ENCODE measurements at places on chromosomes 1 and 21.

- DNase-seq = peak; percentile 29
Observed at GRCh38 chr1:172778456-172779455, 119.9 kb downstream of the FASLG start.

DNA sequence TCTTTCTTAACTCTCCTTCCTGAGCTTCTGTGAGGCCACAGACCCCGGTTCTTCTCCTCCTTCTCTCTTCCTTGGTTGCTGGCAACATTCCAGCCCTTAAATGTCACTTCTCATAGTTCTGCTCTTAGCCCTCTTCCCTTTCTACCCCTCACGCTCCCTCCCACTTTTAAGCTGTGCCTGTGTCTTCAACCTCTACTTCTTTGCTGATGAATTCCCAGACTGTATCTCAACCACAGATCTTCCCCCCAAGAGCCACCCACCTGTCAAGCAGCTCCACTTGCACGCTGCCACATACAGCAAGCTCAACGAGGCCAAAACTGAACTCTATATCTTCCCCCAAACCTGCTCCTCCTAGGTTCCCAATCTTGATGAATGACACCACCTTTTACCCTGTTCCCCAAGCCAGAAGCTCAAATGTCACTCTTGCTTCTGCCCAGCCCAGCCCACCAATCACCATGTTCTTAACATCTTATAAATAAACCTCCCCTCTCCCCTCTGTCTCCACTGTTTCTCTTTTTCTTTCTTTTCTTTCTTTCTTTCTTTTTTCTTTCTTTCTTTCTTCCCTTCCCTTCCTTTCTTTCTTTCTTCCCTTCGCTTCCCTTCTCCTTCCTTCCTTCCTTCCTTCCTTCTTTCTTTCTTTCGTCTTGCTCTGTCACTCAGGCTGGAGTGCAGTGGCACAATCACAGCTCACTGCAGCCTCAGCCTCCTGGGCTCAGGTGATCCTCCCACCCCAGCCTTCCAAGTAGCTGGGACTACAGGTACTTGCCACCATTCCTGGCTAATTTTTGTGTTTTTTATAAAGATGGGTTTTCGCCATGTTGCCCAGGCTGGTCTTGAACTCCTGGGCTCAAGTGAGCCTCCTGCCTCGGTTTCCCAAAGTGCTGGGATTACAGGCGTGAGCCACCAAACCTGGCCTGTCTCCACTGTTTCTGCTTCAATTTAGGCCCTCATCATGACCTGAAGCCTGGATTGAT is 19.8 kb upstream of the PTP4A2 start:
- no peak for DNase-seq

- DNase-seq = peak; percentile 72
Observed at GRCh38 chr1:19676438-19676922, 11.8 kb downstream of the HTR6 start.

DNA sequence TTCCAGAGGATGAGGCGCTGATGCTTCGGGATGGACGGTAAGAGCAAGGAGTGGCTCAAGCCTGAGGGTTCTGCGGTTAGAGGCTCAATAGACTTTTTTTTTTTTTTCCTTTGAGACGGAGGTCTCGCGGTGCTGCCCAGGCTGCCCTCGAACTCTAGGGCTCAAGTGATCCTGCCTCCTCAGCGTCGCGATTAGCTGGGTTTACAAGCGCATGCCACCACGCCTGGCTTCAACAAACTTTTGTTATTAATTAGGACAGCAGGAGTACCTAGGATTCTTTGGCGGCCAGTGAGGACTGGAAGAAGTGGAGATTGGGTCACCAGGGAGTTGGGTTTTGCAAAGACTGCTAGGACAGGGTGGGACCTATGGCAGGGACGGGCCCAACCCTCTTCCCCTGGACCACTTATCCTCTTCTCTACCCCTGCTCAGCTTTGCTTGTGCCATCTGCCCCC is 587 bp downstream of the SCNM1 start:
- peak; percentile 65 for DNase-seq

- DNase-seq = peak; percentile 39
Observed at GRCh38 chr1:96722161-96722922, 758 bp downstream of the PTBP2 start.

DNA sequence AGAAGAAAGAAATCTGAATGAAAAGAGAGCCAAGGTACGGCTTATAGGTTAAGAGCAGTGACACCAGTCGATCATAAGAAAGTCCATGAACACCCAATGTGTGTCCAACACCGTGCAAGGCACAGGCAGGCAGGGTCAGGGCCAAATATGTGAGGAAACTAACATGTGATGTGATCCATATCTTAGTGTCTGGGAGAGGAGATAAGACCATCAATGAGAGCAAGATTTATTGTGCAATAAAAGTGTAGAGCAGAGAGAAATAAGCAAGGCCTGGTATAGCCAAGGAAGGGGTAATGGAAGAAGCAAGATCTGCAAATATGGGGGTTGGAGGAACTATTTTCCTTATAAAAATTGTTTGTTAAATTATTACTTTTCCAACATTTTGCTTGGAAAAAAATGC is 198.8 kb downstream of the CRB1 start:
- no peak for DNase-seq

DNA sequence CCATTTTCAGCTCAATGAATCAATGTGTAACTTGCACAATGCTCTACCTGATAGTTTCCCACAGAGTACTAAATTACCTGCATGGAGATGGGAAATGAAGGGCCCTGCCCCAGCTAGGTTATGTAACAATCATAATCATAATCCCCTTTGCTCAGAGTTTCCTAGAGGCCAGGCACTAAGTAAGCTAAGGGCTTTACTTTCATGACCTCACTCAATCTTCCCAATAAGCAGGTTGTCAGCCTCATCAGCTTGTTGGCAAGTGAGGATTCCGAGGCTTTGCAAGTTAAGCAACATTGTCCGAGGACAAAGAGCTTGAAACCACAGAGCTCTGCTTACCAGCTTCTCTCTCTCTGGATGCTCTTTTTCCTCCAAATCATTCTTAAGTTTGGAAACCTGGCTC is 64.1 kb upstream of the NTPCR start:
- no peak for DNase-seq

- peak; percentile 85 for DNase-seq
Observed at GRCh38 chr1:156676820-156677615, at the start of gene NES. NES (minus strand) TSS chr1:156677407; CDS start chr1:156677264, 143 bp downstream.

DNA sequence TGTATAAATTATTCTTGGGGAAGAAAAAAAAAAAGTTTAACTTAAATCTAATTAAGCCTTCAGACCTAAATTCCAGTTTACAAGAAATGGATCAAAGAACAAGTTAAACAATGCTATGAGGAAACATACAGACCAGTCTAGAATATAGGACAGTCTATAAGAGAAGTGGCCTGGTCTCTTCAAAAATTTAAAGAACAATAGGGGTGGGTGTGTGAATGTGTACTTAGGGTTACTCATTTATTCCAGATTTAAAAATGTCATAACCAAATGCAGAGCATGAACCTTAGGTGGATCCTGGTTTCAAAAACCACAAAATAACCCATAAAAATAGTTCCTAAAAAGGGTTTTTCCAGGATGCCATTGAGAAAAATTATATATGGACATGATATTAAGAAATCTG is 21.8 kb upstream of the SYNJ1 start:
- no peak for DNase-seq

DNA sequence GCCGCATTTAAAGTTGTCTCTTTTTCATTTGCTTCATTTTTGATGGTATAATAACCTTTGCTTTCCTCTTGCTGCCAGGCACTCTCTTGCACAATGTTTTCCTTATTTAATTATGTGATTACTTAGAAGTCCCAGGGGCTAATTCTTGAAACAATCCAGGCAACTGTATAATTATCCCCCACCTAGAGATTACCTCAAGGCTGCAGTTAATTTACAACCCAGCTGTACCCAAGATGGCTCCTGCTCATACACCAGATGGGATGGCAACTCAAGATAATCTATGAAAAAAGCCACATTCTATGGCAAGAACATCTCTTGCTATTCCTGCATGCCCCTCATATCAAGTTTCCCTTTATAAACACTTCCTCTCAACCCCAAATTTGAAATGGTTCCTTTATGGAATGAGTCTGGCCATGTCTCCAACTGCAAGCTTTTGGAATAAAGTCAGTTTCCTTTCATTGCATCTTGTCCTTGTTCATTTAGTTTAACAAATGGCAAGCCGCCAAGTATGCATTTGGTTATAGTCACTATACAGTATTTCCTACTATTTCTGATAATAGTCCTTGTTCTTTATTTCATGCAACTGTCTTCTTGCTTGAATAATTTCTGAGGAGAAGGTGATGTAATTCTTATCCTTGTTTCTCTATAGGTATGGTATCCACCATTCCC is 1042.6 kb downstream of the PLA2G4A start:
- DNase-seq = no peak

DNA sequence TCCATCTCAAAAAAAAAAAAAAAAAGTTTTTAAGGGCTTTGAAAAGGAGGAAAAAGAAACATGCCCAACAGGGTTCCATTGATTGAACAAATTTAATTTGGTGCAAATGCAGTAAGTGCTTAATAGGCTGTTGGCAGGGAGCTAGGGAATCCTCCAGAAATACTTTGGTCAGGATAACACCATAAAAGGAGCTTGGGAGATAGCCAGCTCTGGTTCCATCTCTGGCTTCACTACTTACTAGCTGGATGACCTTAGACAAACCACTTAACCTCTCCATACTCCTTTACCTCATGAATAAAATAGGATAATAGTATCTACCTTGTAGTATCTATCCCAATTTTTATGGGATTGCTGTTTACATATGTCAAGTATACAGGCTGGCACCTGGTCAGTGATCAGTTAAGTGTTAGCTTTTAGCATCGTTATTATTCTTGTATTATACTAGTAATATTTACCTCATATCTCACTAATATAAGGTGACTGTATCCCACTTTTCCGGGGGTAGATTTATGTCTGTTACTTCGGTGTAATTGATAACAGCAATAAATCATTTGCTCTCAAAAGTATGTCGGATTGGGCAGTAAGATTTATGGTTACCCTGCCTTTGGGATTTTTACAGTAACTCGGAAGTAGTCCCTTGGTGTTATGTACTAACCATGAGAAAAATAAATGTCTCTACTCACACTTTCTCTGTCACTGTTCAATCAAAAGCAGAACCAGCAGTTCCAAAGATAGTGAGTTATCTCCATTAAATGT is 36.4 kb downstream of the BTG3 start:
- no peak for DNase-seq

GRCh38 chr1:41391834-41392527 is 30.7 kb downstream of the FOXO6 start:
- no peak for DNase-seq

- no peak for DNase-seq
Observed at GRCh38 chr1:2466958-2467554, 9.0 kb upstream of the PLCH2 start.

DNA sequence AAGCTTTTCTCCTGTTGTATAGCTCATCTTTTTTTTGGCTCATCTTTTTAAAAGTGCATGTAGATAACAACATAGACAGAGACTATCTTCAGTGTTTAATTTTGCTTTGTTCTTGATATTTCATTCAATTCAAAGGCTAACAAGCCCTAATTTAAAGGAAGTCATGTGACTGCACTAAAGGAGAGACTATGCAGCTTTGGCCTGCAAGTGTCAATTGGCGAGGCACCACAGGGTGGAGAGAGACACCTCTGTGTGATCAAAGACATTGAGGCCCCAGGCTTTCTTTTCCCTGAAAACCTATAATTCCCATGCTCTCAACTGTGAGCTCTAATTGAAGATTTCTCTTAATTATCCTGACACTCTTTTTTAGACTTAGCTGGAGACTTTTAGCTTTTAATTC is 53.6 kb downstream of the CHODL start:
- no peak for DNase-seq

GRCh38 chr1:26582836-26583460 is 53.4 kb downstream of the RPS6KA1 start:
- DNase-seq = no peak

DNA sequence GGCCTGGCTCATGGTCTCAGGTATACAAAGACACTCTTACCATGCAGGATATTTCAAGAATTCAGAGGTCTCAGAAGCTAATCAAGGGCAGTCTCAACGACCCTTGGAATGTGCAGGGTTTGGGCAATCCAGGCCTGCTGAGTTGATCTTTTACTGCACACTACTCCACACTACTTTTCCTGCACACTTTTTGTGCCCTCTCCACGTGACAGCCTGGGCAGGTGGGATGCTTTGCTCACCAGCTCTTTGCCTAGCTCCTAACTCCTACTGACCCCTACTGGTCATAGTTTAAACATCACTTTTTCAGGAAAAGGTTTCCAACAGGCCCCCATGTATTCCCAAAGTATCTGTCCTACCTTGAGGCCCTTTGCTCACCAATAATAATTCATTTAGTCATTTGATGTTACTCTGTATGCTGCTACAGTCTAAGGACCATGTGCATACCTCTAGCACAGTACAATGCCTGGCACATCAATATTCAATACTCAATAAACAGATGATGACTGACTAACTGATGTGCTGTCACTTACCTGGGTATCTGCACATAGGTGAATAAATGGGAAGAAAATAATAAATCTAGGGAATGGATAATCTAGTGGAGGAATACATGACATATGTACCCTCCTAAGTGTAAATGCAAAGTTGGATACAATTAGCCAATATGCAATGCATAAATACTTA is 9.6 kb downstream of the DUSP23 start:
- no peak for DNase-seq

DNA sequence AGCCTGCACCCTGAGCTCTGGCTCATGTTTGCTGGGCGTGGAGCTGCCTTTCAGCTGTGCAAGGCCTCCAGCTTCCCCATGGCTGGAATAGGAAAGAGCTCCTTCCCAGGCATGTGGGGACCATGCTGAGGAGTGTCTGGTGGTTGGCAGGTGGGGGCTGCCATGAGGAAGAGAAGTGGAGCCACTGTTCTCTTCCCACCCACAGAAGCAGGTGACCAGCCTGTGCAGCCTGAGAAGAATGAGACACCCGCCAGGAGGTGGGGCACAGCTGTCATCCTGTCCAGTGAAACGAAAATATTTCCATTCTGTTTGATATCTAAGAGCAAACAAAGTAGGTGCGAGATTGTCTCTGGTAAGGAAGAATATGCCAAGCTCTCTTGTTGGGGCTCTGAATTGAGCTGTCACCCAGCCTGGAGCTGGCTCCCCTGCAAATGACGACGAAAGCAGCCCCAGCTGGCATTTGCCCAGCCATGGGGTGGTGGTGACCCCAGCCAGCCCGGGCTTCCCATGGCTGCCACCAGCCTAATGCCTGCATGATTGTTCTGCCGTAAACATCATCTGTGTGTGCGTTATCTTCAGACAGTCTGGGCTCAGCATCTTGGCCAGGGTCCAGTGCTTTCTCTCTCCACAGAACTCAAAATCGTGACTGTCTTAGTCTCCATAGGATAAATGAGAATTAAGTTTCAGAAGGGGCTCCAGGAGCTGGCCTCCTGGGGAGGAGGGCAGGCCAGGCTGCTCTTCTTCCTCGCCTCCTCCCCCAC is 429.8 kb upstream of the VAMP3 start:
- DNase-seq = no peak

GRCh38 chr1:17011092-17011438 is 663 bp downstream of the ATP13A2 start:
- no peak for DNase-seq

DNA sequence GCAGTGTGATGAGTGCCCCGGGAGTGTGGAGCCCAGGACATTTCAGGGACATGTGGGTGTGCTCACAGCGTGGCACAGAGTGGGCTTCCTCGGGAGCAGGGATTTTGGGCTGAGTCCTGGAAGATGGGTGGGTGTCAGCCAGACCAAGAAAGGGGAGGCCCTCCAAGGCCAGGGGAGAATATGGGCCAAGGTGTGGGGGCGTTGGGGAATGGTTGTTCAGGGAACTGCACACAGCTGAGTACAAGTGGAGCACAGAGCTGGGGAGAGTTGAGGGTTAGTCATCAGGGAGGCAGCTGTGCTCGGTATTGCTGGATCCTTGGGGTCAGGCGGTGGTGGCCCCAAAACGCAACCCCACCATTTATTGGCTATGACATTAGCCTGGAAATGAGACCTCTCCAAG is 5.5 kb downstream of the POGK start:
- no peak for DNase-seq

GRCh38 chr1:184027826-184028695 is 9.5 kb downstream of the COLGALT2 start:
- DNase-seq = no peak

- DNase-seq = no peak
Observed at GRCh38 chr1:206484901-206485300, 14.6 kb downstream of the IKBKE start.

Measured in RKO (cell line).